Inflammatory macrophage treated with lipopolysaccharide for 1 hour (primary cell): ENCODE measurements at places on chromosomes 2 and 18.
A peak's percentile ranks its signal among the peaks of the same experiment; 100 is the strongest.

DNA sequence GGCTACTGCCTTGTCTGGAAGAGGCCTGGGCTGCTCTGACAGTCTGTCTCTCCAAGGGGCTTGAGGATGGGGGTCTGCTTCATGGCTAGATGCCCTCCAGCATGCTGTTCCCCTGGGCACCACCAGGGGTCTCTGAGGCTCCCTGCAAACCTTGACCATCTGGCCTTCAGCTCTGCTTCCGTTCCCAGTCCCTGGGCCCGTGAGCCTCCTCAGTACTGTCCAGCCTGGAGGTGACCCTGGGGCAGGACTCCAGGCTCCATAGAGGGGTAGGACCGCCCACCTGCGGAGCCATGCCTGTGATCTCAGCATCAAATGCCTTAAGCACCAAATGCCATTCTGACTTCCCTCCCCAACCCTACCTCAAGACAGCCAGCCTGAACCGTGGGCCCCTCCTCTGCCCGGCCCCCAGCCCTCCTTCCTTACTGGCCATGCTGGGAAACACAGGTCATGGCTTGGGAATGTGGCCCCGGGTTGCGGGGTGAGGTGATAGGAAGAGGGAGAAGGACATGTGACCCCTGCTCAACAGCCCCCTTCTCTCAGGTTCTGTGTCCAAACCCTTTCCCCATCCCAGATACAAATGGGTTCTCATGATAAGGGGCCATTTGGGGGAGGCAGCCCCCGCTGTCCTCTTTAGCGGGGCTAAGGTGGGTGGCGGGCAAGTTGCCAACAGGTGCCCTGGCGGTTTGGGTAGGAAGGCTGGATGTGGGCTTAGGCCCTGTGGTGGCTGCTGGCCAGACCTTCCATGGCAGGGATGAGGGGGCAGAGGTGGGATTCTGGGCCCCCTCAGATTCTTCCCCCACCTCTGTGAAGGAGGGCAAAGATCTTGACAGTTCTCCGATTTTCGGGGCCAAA lies 25.0 kb downstream of the SPEG start:
- DNase-seq: peak; percentile 47

GRCh38 chr2:241163601-241164118 lies 13.4 kb downstream of the PPP1R7 start:
- DNase-seq: no peak

GRCh38 chr18:68604256-68604655 lies 110.7 kb downstream of the TMX3 start:
- DNase-seq: no peak

DNA sequence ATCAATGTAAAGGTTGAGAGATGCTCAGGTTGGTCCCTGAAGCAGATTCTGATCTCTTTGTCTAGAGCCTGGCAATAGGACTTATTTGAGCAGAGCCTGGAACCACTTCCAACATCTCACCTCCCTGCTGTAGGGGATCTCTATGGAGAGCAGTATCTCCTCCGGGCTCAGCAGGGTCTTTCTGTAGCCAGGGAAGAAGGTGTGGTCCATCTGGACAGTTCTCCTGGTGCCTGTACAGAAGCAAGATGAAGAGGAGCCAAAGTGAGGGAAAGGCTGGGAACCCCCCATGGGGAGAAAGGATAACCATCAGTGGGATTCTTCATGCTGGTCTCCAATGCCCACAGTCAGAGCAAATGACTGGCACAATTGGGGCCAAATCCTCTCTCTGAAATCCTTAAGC lies 34.8 kb downstream of the XDH start:
- no peak for DNase-seq

DNA sequence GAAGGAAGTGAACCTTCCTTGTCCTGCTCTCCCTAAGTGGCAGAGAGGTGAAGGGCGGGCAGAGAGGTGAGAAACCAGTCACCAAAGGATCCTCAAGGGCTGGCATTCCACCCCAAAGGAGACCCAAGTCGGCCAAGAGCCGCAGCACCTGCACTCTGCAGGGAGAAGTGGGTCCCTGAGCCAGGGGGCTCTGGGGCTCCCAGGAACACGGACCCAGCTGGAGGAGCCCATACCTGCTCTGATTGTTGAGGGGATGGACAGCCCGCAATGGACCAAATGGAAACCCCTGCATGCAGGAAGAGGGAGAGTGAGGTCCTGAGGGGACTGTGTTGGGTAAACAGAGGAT lies 233.3 kb downstream of the ATAD2B start:
- no peak for DNase-seq

DNA sequence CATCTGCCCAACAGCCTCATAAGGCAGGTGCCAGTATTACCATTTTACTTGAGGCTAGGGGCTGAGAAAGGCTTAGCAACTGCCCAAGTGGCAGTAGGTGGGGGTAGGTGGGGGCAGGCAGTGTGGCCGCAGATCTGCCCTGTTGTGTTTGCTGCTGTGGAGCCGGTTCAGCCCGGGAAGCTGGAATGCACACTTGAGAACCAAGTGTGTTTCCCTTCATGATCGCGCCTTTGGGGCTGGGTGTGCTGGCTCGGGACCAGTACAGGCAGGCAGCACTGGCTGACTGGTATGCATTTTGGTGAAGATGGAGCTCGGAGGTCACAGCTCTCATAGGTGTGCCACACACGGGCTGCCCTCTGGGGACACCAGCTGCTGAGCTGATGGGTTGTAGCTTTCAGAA lies 85.1 kb downstream of the CABLES1 start:
- no peak for DNase-seq

DNA sequence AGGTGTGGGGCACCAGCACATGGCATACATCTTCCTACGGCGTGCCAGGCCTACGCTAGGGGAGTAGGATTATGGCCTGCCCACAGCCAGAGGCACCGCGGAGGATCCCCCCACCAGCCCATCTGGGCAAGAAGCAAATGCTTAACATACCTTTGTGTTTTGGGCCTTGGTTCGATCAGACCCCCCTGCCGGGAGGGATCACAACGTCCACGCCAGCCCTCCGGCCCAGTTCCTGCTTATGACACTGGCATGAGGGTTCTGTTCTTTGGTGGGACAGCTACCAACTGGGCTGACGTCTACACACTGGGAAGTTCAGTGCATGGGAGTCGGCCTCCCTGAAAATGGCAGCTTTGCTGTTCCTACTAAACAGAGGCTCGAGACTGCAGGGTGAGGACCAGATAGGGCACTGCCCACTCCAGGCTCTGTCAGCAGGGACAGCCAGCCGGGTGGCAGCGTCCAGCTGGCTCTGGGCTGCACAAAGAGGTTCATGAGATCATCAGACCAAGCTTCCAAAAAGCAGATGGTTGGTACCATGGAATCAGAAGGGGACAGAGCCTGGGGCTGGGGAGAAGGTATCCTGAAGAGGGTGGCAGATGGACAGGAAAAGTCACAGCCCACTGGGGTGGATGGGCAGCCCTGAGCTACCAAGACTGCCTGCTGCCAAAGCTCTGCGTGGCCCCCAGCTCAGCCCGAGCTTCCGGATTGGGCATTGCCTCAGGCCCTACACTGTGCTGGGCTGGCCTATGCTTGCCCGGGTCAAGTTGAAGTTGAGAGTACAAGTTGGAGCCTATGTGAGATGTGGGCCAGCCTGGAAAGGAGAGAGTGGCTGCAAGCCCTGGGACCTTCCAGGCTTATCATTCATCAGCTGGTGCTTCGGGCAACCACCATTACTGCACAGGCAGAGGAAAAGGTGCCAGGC lies 61.7 kb upstream of the TEX51 start:
- DNase-seq: no peak

DNA sequence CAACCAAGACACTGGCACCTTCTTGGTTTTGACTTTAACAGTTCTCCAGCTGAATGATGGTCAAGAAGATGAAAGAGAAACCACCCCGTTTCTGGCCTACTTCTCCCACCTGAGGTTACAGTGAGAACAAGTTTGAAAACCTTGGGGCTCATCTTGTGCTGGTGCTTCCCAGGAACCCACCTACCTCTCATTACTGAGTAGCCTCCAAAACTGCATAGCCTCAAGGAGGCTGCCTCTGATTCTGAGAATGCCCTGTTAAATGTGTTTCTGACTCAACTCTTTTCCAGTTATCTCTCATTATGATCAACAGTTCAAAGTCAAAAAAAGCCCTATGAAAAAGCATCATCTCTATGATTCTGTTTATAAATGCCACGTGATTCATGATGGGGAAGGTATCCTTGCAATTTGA lies 121.9 kb downstream of the CACNB4 start:
- no peak for DNase-seq

DNA sequence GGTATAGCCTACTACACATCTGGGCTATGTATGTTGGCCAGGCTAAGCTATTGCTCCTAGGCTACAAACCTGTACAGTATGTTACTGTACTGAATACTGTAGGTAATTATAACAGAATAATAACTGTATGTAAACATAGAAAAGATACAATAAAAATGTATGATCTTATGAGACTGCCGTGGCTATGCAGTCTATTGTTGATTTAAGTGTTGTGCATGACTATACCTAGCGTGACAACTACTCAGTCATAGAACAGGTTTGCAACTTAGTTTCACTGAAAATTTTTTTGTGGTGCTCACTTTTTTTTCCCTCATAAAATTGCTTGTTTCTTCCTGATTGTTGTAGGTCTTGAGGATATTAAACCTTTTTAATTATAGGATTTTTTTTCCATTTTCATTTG lies 25.9 kb downstream of the KCMF1 start:
- DNase-seq: no peak

DNA sequence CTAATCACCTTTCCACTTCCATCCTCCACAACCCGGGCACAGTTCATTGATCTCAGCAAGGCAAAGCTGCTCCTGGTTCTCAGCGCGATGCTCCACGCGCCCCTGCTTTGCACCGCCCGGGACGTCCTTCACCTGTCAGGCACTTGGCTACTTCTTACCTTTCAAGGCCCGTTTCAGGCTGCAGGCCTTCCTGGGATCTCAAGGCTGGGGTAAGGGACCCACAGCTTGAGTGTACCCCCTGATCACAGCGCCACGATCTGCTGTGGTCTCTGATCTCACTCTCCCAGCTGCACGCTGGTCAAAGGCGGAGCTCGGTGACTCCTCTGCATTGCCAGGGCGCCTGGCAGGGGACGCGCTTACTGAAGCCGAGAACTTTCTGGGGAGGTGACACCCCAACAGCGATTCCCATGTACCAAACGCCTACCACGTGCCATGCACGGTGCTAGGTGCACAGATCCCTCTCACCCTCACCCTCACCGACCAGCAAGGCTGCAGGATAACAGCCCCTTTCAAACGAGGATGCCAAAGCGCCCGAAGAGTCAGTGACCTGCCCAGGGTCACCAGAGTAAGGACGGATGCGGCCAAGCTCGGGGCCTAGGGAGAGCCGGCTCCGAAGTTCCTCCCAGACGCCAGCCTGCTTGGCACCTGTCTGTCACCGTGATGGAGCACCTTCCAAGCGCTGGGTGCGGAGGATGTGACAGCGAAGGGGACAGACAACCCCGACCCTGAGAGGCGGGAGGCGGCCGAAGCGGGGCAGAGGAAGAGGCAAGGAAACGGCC lies 818 bp downstream of the ITGB1BP1 start:
- peak; percentile 27 for DNase-seq

DNA sequence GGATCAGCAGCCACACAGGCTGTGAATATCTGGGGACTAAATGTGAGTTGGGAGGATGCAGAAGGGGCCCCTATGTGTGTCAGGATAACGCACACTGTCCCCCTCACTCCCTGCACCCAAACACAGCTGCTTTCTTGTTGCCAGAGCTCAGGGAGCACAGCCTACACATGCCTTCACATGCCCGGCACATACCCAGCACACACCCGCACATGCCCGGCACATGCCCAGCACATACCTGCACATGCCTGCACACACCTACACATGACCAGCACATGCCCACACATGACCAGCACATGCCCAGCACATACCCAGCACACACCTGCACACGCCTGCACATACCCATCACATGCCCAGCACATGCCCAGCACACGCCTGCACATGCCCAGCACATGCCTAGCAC lies 75.6 kb downstream of the TPO start:
- no peak for DNase-seq

DNA sequence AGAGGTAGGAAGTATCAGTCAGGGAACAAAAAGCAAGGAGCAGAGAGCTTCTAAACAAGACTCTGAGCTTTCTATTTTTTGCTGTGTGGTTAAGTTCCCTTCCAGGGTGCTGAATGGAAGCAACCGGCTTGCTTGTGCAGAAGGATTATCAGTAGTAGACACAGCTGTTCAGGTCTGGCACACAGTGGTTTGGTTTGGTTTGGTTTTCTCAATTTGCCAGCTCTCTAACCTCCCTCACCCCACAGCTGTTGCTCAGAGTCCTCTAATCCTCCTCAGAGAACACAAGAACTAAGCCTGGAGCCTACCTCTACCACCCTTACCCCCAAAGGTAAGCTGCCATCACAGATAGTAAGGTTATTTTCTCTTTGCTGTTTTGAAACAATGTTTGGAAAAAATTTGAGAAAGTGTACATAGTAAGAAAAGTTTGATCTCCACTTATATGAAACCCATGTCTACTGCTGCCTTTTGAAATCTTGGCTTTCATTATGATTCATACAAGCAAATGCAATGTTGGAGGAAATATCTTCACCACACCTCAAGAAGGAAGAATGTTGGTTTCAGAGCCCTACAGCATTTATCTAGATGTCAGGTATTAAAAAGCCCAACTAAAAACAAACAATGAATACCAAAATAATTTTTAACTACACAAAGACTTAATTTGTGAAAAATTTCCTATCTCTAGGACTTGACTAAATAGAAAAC lies 255.3 kb downstream of the NR4A2 start:
- DNase-seq: no peak

DNA sequence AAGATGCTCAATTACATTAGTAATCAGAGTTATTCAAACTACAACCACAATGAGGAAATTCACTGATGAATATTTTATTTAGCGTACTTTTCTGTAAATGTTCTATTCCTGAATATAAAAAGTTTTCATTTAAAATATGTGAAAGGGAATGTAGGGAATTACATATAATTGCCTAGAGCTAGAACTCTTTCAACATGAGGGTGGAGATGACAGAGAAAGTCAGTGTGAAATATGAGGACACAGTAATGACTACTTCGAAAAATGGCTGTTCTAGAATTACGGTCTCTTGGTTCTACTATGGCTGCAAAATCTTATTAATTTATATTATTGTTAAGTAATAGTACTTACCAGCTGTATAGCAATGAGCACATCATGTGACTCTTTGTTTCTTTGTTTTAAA lies 1647.4 kb upstream of the PIK3C3 start:
- DNase-seq: no peak

GRCh38 chr2:126881591-126881990 lies 17.1 kb upstream of the TEX51 start:
- DNase-seq: no peak

GRCh38 chr2:198293281-198293680 lies 488.9 kb downstream of the PLCL1 start:
- no peak for DNase-seq

DNA sequence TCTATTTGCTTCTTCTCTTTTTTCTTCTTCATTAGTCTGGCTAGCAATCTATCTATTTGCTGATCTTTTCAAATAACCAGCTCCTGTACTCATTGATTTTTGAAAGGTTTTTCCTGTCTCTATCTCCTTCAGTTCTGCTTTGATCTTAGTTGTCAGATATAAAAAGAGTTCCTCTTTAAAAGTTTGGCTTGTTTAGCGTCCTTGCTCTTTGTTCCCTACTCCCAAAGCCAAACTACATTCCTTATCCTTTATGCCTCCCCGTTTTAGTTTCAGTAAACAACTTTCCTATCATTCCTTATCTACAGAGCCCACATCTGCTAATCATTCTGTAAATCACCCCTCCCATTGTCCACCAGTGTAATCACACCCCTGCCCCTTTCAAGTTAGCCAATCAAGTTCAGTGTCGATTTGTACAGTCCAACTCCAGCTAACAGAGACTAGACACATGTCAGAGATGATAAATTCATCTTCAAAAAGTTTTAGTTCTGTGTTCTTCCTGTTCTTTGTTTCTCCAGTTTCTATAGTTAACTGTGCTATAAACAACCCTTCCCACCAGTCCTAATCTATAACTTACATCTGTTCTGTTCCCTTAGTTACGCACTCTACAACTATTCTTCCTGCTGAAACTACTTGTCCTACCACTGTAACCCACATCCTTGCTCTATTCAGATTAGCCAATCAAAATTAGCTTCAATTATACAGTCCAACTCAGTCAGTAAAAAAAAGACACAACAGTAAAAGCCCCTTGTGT lies 44.4 kb downstream of the TFPI start:
- no peak for DNase-seq
